ENCODE measurements at places on chromosomes 4 and X.

- H3K4me1 ChIP-seq: no peaks in the 10 kb centered on the region
- no peak overlapping the region for H3K4me3 ChIP-seq
- no peak for DNase-seq
- no peaks in the 10 kb centered on the region for H3K27me3 ChIP-seq
- H3K36me3 ChIP-seq: no peaks in the 10 kb centered on the region
- H3K27ac ChIP-seq: no peak overlapping the region
Measured at GRCh38 chr4:125370478-125370877, 55.7 kb downstream of the FAT4 start.

GRCh38 chrX:118115953-118116712, 477 bp downstream of the KLHL13 start:
- H3K27me3 ChIP-seq: no peaks in the 10 kb centered on the region
- peak overlapping the region; percentile 78 for H3K27ac ChIP-seq
- DNase-seq: no peak
- no peaks in the 10 kb centered on the region for H3K36me3 ChIP-seq

DNA sequence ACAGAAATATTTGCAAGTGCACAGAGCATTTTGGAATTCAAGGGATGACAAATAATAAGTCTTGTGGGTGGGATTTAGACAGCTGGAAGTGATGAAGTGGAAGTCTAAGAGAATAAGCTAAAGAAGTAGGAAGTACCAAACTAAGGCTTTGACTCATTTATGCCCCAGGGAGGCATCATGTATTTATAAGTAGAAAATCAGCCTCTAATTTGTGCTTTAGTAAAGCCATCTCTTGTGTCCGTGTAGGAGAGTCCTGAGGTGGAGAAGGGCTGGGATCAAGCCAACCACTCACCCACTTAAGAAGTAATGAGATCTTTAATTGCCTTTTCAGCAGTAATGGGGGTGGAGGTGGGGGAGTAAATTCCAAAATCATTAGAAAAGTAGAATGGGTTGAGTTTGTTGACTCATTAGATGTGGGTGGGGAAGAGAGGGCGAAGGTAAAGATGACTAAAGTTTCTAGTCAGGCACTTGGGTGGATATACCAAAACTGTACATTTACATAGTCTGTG, 356.7 kb downstream of the STIM2 start:
- no peak overlapping the region for H3K4me3 ChIP-seq
- H3K36me3 ChIP-seq: no peaks in the 10 kb centered on the region
- H3K4me1 ChIP-seq: no peaks in the 10 kb centered on the region
- H3K27ac ChIP-seq: no peak overlapping the region

- DNase-seq: no peak
- no peaks in the 10 kb centered on the region for H3K4me1 ChIP-seq
- no peak overlapping the region for H3K4me3 ChIP-seq
- no peaks in the 10 kb centered on the region for H3K36me3 ChIP-seq
Measured at GRCh38 chr4:66062921-66063320, 392.6 kb upstream of the EPHA5 start.

- H3K36me3 ChIP-seq: no peaks in the 10 kb centered on the region
- H3K27ac ChIP-seq: no peak overlapping the region
- no peaks in the 10 kb centered on the region for H3K27me3 ChIP-seq
- no peak for DNase-seq
- H3K4me1 ChIP-seq: no peaks in the 10 kb centered on the region
- no peak overlapping the region for H3K4me3 ChIP-seq
Measured at GRCh38 chr4:10569491-10569890, 112.3 kb upstream of the ZNF518B start.

- H3K36me3 ChIP-seq: no peaks in the 10 kb centered on the region
- no peak for DNase-seq
- no peaks in the 10 kb centered on the region for H3K27me3 ChIP-seq
- H3K4me3 ChIP-seq: no peak overlapping the region
- H3K4me1 ChIP-seq: no peaks in the 10 kb centered on the region
Measured at GRCh38 chr4:121519236-121519838, 138.5 kb upstream of the QRFPR start.

- H3K4me3 ChIP-seq: no peak overlapping the region
- no peak for DNase-seq
- peaks cover 5% of the 10 kb centered on the region for H3K4me1 ChIP-seq
Measured at GRCh38 chrX:134144231-134144630, 92.8 kb upstream of the CCDC160 start.

DNA sequence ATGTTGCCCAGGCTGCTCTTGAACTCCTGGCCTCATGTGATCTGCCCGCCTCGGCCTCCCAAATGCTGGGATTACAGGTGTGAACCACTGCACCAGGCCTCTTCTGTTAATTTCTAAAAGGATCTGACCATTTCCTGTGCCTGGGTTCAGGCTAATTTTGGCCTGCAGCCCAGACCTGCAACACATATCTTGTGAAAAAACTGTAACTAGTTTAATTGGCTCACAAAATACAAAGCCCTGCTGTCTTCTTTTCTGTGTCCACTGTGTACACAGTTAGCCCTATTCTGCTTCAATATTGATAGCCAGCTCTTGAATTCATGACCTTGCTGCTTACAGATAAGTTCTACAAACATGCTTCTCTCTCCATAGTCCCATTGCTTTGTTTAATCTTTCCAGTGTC, 753.5 kb downstream of the PDHA2 start:
- H3K27me3 ChIP-seq: no peaks in the 10 kb centered on the region
- H3K36me3 ChIP-seq: no peaks in the 10 kb centered on the region
- H3K4me1 ChIP-seq: no peaks in the 10 kb centered on the region
- H3K27ac ChIP-seq: no peak overlapping the region

- H3K4me3 ChIP-seq: no peak overlapping the region
- H3K27me3 ChIP-seq: no peaks in the 10 kb centered on the region
- no peaks in the 10 kb centered on the region for H3K36me3 ChIP-seq
Measured at GRCh38 chr4:185920691-185921260, 108.8 kb upstream of the SORBS2 start.

GRCh38 chrX:29880977-29881376, 334.4 kb upstream of the MAGEB2 start:
- H3K4me1 ChIP-seq: no peaks in the 10 kb centered on the region
- H3K36me3 ChIP-seq: no peaks in the 10 kb centered on the region
- no peak overlapping the region for H3K27ac ChIP-seq
- DNase-seq: no peak
- no peak overlapping the region for H3K4me3 ChIP-seq

- no peaks in the 10 kb centered on the region for H3K36me3 ChIP-seq
- H3K4me3 ChIP-seq: no peak overlapping the region
- no peak for DNase-seq
- H3K27ac ChIP-seq: no peak overlapping the region
- no peaks in the 10 kb centered on the region for H3K27me3 ChIP-seq
Measured at GRCh38 chr4:104353481-104353880, 141.2 kb downstream of the CXXC4 start.

DNA sequence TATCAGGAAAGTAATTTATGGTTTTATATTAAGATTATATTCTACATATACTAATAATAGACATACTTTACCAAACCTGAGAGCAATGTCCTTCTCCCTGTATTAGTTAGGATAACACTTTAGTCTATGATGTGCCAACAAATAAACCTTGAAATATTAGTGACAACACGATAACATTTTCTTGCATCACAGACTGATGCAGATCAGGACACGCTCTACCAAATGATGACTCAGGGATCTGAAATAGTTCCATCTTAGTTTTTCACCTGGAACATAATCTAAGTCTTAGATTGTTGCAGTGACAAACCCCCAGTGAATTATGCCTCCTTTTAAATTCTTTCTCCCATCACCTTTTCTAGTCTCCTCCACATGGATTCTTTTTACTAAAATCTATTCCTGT, 214.2 kb downstream of the CLCN4 start:
- H3K4me3 ChIP-seq: no peak overlapping the region
- no peaks in the 10 kb centered on the region for H3K27me3 ChIP-seq
- H3K36me3 ChIP-seq: no peaks in the 10 kb centered on the region
- no peak for DNase-seq
- H3K4me1 ChIP-seq: no peaks in the 10 kb centered on the region
- no peak overlapping the region for H3K27ac ChIP-seq

GRCh38 chrX:153370293-153371055, 30.7 kb downstream of the PNMA6E start:
- DNase-seq: no peak
- no peak overlapping the region for H3K4me3 ChIP-seq
- H3K4me1 ChIP-seq: no peaks in the 10 kb centered on the region

DNA sequence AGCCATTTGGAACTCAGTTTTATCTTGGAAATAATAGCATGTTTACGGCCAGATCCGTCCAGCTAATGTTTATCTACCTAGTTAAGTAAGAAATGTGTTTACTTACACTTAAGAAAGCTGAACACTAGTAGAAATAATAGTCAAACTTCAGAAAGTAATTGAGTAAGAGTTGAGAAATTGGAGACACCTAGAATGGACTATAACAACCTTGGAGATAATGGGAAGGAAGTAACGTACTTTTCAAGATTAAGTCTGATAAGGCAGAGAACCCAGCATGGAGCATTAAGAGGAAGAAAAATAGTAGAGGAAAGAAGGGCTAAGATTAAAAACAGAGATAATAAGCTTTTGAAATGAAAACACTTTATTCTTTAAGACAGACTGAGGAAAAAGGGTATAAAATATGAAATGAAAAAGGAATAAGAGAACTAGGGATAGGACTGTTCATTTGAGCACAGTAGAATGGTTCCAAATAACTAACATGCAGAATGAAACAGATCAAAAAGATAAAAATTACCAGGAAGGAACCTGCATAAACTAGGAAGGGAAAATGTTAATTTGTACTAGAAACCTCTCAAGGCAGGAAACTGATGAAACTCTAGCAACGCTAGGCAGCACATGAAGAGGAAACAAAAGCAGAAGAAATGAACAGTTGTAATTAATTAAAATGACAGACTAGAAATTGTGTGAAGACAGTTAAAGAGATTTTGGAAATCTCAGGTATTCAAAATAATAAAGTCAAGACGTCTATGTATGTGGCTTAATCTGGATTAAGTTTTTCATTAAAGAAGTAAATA, 71.7 kb downstream of the FBXW7 start:
- no peaks in the 10 kb centered on the region for H3K27me3 ChIP-seq
- H3K4me1 ChIP-seq: no peaks in the 10 kb centered on the region
- H3K4me3 ChIP-seq: no peak overlapping the region
- H3K27ac ChIP-seq: no peak overlapping the region
- H3K36me3 ChIP-seq: no peaks in the 10 kb centered on the region

- H3K4me3 ChIP-seq: no peak overlapping the region
- H3K27me3 ChIP-seq: no peaks in the 10 kb centered on the region
- H3K27ac ChIP-seq: no peak overlapping the region
Measured at GRCh38 chr4:109436504-109436903, 2.9 kb downstream of the SEC24B start.

DNA sequence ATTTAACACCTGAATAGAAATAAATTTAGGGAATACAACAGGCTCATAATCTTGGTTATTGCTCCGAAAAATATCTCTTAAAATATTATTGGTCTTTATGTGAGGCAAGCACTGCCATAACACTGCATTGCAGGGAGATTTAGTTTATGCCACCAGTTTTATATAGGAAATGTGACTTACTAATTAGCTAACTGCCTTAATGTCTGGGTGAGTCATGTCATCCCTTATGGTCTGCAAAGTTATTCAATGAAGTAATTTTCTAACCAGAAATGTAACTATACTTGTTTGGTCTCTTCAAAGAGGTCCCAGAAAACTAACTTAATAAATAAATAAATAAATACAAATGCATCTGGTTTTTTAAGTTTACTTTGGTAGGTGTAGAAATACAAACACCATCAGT, 597.2 kb downstream of the GALNTL6 start:
- H3K27ac ChIP-seq: no peak overlapping the region
- no peaks in the 10 kb centered on the region for H3K36me3 ChIP-seq
- H3K4me1 ChIP-seq: no peaks in the 10 kb centered on the region
- DNase-seq: no peak
- H3K27me3 ChIP-seq: no peaks in the 10 kb centered on the region

DNA sequence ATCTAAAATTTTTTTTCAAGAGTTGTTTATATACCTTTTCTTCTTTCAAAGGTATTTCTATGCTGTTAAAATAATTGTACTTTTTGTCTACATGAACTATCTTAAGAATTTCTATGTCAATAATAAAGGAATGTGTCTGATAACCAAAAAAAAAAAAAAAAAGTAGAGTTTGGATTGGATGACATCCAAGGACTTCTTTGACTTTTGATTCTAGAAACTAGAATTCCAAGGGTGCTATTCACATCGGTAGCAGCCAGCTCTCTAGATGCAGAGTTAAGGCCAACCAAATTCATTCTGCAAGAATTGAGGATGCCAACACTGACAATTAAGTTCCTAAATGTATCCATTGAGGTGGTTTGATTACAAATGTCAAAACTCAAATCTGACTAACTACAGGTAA, 42.0 kb upstream of the PRKG2 start:
- no peaks in the 10 kb centered on the region for H3K36me3 ChIP-seq
- no peak overlapping the region for H3K4me3 ChIP-seq
- DNase-seq: no peak
- H3K27ac ChIP-seq: no peak overlapping the region

DNA sequence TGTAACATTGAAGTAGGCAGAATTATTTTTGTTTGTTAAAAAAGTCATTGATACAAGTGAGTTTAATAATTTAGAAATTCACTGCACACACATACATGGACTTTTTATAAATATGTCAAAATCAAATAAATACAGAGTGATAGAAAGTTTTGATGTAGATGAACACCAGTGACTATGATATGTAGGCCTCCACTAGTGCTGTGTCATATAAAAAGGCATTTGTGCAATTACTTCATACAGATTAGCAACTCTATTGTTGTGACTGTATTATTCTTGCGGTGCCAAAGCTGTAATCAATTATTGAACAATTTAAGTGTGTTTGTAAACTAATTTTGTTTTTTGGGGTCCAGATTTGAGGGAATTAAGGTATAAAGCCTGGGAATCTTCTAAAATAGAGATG, 366.2 kb upstream of the PITX2 start:
- H3K4me1 ChIP-seq: no peaks in the 10 kb centered on the region
- H3K36me3 ChIP-seq: no peaks in the 10 kb centered on the region
- no peak overlapping the region for H3K27ac ChIP-seq

- DNase-seq: no peak
- H3K4me1 ChIP-seq: no peaks in the 10 kb centered on the region
- H3K36me3 ChIP-seq: no peaks in the 10 kb centered on the region
- H3K27ac ChIP-seq: no peak overlapping the region
Measured at GRCh38 chr4:89249716-89250361, 57.8 kb downstream of the GPRIN3 start.

- no peak for DNase-seq
- no peak overlapping the region for H3K4me3 ChIP-seq
- H3K4me1 ChIP-seq: no peaks in the 10 kb centered on the region
- no peak overlapping the region for H3K27ac ChIP-seq
Measured at GRCh38 chr4:138307319-138307718, 65.2 kb upstream of the SLC7A11 start.

DNA sequence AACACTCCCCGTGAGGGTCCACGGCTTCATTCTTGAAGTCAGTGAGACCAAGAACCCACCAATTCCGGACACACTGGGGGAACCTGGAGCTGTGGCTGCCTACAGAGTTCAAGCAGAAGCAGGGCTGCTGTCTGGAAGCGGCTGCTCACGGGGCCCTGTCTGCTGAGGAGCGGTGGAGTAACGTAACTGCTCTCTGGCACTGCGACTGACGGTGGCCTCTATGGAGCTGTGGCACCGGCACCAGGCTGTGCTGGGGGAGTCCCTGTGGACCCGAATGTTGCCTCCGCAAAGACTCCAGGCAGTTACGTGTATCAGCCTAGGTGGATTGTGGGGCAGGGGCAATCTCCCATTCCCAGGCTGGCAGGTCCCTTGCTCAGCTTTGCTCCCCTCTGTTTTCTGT, 703.3 kb upstream of the FRG1 start:
- DNase-seq: no peak
- no peaks in the 10 kb centered on the region for H3K36me3 ChIP-seq
- no peaks in the 10 kb centered on the region for H3K27me3 ChIP-seq
- no peak overlapping the region for H3K4me3 ChIP-seq

- H3K27ac ChIP-seq: no peak overlapping the region
- no peaks in the 10 kb centered on the region for H3K27me3 ChIP-seq
- no peaks in the 10 kb centered on the region for H3K4me1 ChIP-seq
- H3K4me3 ChIP-seq: no peak overlapping the region
- H3K36me3 ChIP-seq: no peaks in the 10 kb centered on the region
Measured at GRCh38 chrX:21131346-21131745, 242.9 kb upstream of the CNKSR2 start.
